ENCODE measurements at places on chromosomes 2 and 18. TPM values are rescaled to one million over a fixed set of nuclear protein-coding genes. Genes with fewer than 3 reads are reported as not detected.

DNA sequence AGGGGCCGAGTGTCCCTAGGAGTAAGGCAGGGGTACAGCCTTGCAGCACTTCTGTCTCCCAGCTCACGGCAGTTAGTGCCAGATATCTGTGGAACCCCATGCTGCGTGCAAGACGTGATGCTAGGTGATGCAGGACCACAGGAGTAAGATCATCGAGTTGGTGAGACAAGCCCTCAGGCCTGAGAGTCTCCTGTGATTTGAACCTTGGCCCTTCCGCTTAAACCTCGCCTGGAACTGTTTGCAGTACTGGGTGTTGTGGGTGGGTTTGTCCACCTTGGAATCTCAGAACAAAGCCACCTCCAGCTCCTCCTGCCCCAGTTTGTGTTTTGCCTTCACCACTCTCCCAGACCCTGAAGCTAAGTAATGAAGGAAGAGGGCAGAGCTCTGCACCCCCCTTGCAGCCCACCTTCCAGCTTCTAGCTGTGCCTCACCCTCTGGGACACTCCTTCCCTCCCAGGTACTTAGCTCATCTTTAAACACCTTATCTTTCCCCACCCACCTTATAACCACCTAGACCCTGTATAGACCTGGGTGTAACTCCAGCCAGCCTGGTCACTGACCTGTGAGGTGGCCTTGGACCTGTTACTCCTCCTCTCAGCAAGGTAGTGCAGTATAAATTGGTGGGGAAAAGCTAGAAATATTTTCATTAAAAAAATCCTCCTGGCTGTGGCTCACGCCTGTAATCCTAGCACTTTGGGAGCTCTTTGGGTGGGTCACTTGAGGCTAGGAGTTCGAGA, 6.6 kb downstream of the CNNM4 start:
- no peak overlapping the region for H3K4me3 ChIP-seq
- H3K36me3 ChIP-seq: no peaks in the 10 kb centered on the region
- DNase-seq: no peak

- H3K4me3 ChIP-seq: no peak overlapping the region
- no peaks in the 10 kb centered on the region for H3K4me1 ChIP-seq
- DNase-seq: no peak
- H3K27ac ChIP-seq: no peak overlapping the region
These were observed 124.2 kb downstream of the RPRM start for GRCh38 chr2:153354377-153354776.

GRCh38 chr2:151842830-151843690, 14.8 kb upstream of the ARL5A start:
- no peak overlapping the region for H3K4me3 ChIP-seq
- no peaks in the 10 kb centered on the region for H3K4me1 ChIP-seq
- DNase-seq: no peak
- H3K36me3 ChIP-seq: no peaks in the 10 kb centered on the region

- no peak overlapping the region for H3K4me3 ChIP-seq
- no peak for DNase-seq
- no peaks in the 10 kb centered on the region for H3K36me3 ChIP-seq
- H3K4me1 ChIP-seq: no peaks in the 10 kb centered on the region
- no peak overlapping the region for H3K27ac ChIP-seq
These were observed 356.5 kb upstream of the GULP1 start for GRCh38 chr2:187935126-187935525.

- no peaks in the 10 kb centered on the region for H3K27me3 ChIP-seq
- DNase-seq: no peak
- peaks cover 7% of the 10 kb centered on the region for H3K36me3 ChIP-seq
- H3K4me3 ChIP-seq: no peak overlapping the region
- no peak overlapping the region for H3K27ac ChIP-seq
These were observed 78.0 kb upstream of the DNMT3A start for GRCh38 chr2:25419678-25420242.

GRCh38 chr2:109364217-109364616, 235.2 kb downstream of the SH3RF3 start:
- no peak overlapping the region for H3K4me3 ChIP-seq
- no peaks in the 10 kb centered on the region for H3K4me1 ChIP-seq
- H3K36me3 ChIP-seq: no peaks in the 10 kb centered on the region
- no peak for DNase-seq
- H3K27me3 ChIP-seq: no peaks in the 10 kb centered on the region
- no peak overlapping the region for H3K27ac ChIP-seq

DNA sequence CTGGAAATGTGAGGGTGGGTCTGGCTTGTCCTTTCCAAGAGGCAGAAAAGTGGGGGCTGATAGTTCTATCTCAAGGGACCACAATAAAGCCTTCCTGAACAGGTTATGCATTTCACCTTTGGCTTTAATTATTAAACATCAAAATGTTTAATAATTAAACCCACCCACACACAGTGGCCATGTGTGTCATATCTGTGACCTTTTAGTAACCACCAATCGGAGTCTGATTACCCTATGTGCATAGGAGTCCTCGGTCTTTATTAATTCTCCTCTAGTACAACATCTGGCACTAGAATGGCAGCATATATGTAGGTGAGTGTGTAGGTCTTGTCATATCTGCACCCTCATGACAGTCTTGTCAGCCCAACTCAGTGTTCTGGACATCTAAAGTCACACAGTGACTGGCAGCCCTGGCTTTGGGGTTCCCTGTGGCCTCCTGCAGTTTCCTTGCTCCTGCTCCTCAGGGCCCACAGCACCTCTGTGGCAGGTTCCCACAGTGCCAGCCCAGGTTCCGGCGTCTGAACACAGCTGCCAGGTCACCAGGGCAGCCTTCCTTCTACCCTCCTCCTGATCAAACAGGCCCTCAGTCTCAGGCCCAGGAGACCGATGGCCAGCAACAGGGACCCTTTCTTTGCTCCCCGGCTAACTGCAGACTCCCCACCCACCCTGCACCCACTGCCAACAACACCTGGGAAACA, 100.9 kb downstream of the MTCL1 start:
- H3K4me1 ChIP-seq: peaks cover 12% of the 10 kb centered on the region
- no peak for DNase-seq
- no peak overlapping the region for H3K27ac ChIP-seq
- no peaks in the 10 kb centered on the region for H3K36me3 ChIP-seq
- no peaks in the 10 kb centered on the region for H3K27me3 ChIP-seq
- H3K4me3 ChIP-seq: no peak overlapping the region

- H3K36me3 ChIP-seq: no peaks in the 10 kb centered on the region
- no peak overlapping the region for H3K27ac ChIP-seq
- no peaks in the 10 kb centered on the region for H3K4me1 ChIP-seq
- no peak overlapping the region for H3K4me3 ChIP-seq
These were observed 100.8 kb downstream of the TAF4B start for GRCh38 chr18:26327062-26327461.

DNA sequence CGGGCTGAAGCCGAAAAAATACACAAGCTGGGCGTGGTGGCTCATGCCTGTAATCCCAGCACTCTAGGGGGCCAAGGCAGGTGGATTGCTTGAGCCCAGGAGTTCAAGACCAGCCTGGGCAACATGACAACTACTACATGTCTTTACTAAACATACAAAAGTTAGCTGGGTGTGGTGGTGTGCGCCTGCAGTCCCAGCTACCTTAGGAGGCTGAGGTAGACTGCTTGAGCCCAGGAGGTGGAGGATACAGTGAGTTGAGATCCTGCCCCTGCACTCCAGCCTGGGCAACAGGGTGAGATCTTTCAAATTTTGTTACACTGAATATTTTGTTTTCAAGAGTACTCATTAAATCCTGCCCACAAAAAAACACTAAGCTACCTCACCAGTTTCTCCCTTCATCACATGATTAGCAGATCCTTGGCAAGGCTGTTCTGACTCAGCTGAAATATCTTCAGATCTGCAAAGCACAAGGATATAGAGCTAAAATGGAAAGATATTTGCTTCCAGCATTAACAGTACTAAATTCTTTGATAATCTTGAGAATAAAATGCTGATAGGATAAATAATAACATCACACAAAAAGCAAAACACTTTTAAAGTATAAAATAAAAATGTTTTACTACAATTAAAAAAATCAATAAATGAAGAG, 28.2 kb upstream of the MCM6 start:
- no peaks in the 10 kb centered on the region for H3K27me3 ChIP-seq
- peaks cover 16% of the 10 kb centered on the region for H3K36me3 ChIP-seq
- no peak for DNase-seq

DNA sequence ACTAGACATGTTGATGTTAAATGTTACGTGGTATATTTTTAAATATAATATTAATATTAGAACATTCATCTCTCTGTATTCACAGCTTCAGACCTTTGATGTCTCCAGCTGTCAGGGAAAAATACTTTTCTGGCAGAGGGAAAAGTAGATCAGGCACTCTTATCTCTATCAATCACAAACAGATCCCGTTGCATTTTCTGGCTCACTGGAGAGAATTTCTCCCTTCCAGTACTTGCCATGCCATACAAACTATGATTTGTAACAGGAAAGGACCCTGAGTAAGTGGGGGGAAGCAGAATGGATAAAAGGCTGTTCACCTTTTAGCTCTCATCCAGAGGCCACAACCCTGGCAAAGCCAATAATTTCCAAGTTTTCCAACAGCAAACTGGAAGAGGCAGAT, 158.0 kb downstream of the TCF4 start:
- H3K36me3 ChIP-seq: no peaks in the 10 kb centered on the region
- no peaks in the 10 kb centered on the region for H3K27me3 ChIP-seq
- H3K4me1 ChIP-seq: no peaks in the 10 kb centered on the region
- no peak for DNase-seq

GRCh38 chr18:68848242-68848641, 50.4 kb downstream of the CCDC102B start:
- H3K36me3 ChIP-seq: no peaks in the 10 kb centered on the region
- H3K27ac ChIP-seq: no peak overlapping the region

DNA sequence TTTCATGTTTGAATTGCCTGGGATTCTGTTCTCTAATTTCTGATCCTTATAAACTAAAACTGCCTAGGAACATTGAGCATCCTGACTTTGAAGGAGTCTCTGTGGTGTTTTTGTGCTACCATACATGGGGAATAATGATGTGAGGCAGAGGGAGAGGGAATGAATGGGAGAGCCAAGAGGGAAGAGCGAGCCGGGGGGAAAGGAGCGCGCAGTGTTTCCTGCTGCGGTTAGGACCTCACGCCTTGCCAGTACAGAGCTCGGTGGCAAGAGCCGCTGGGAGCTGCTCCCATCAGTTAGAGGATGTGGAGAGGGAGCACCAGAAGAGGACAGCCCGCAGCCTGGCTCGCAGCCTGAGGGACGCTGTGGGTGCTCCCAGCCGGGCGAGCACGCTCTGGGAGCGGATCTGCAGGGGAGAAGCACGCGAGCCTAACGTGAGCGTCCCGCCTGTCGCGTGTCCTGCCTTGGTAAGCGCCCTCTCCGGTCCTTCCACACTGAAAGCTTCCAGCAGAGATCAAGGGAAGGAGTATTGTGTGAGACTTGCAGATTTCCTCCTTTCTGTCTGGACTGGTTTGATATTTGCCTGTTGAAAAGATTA, 114.7 kb downstream of the FAM210A start:
- DNase-seq: no peak
- H3K36me3 ChIP-seq: no peaks in the 10 kb centered on the region
- H3K4me1 ChIP-seq: peaks cover 81% of the 10 kb centered on the region
- peak overlapping the region; percentile 51 for H3K4me3 ChIP-seq

GRCh38 chr2:150346806-150347205, 140.7 kb downstream of the RND3 start:
- H3K4me3 ChIP-seq: no peak overlapping the region
- no peaks in the 10 kb centered on the region for H3K27me3 ChIP-seq
- H3K36me3 ChIP-seq: no peaks in the 10 kb centered on the region
- H3K27ac ChIP-seq: no peak overlapping the region
- no peak for DNase-seq

- H3K27ac ChIP-seq: peak overlapping the region; percentile 73
- no peak for DNase-seq
- no peaks in the 10 kb centered on the region for H3K36me3 ChIP-seq
- H3K4me1 ChIP-seq: peaks cover 96% of the 10 kb centered on the region
These were observed 148.2 kb upstream of the ITGA4 start for GRCh38 chr2:181308766-181309515.

DNA sequence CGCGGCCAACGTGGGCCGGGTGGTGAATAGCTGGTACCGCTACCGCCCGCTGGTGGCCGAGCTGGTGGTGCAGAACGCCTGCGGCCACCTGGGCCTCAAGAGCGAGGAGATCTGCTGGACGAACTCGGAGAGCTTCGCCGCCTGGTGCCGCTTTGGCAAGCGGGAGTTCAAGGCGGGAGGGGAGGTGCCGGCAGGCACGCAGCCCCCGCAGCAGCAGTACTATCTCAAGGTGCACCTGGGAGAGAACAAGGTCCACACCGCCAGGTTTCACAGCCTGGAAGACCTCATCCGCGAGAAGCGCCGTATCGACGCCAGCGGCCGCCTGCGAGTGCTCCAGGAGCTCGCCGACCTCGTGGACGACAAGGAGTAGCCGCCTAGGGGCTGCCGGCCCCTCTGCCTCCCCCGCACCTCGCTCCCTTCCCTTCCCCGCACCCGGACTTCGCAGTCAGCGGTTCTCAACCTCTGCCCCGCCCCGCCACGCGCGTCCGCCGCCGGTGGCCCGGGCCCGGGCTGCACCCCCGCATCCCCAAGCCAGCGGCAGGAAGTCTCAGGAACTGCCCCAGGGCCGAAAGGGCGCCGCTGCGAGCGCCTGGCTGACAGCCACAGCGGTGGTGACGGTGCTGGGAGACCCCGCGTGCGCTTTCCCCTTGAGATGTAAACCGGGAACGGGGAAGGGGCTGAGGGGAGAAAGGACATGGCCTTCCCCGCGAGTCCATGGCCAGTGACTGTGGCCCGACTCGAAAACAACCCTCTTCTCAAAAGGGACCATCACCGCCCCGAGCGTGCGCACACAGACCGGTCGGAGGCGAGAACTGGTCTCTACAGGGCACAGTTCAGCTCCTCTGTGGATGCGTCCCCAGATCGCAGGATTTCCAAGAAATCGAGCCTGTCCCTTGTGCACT, 2.2 kb downstream of the LRATD1 start:
- peaks cover 5% of the 10 kb centered on the region for H3K27me3 ChIP-seq
- H3K4me3 ChIP-seq: no peak overlapping the region
- no peaks in the 10 kb centered on the region for H3K36me3 ChIP-seq
- H3K4me1 ChIP-seq: no peaks in the 10 kb centered on the region

GRCh38 chr2:234372506-234372905, 124.4 kb downstream of the ARL4C start:
- peaks cover 63% of the 10 kb centered on the region for H3K4me1 ChIP-seq
- H3K36me3 ChIP-seq: no peaks in the 10 kb centered on the region
- H3K27me3 ChIP-seq: no peaks in the 10 kb centered on the region

Gene ELOA2
- not detected for polyA plus RNA-seq

Gene ABCG5
- polyA plus RNA-seq: not detected

Gene BOLL
- polyA plus RNA-seq: not detected
